Esophagus squamous epithelium (tissue), 5 donors: ENCODE measurements at places on chromosomes 3 and 15.
A peak's percentile ranks its signal among the peaks of the same experiment; 100 is the strongest.

DNA sequence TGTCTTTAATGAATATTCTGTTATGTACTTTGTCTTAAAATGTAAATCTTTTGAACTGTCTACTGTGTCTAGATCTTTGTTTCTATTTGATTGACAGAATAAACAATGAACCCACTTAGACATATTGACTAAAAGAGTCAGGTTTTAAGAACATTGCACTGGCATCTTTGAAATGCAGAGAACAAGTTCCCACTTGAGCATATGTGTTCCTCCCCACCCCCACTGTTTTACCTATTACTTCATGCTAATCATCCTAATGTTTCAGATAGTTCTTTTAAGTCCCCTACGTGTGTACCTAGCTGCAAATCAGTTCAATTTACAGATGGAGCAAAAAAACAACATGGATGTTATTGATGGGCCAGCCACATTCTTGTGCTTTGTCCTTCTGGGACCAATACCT, 11.7 kb upstream of the TCF12 start:
- no peak for DNase-seq

- no peak for DNase-seq
Measured at GRCh38 chr15:28914046-28914445, 28.3 kb downstream of the APBA2 start.

DNA sequence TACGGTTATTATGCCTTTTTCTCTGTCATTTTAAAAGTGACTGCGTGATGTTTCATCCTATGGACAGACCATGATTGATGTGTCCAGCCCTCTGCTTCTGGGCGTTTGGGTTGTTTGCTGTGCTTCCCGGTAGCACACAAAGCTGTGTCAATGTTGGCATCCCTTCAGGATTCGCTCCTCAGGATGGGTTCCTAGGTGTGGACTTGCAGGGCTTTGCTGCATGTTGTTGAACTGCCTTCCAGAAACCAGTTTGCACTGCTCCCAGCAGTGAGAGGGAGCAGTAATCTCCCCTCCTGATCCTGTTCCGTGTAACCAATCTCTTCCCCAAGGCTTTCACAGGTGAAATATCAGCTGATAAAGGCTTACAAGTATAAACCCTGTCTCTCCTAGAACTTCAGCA, 787 bp downstream of the TRPM1 start:
- DNase-seq = no peak

- DNase-seq = no peak
Measured at GRCh38 chr15:74380361-74381189, 13.1 kb upstream of the CYP11A1 start.

DNA sequence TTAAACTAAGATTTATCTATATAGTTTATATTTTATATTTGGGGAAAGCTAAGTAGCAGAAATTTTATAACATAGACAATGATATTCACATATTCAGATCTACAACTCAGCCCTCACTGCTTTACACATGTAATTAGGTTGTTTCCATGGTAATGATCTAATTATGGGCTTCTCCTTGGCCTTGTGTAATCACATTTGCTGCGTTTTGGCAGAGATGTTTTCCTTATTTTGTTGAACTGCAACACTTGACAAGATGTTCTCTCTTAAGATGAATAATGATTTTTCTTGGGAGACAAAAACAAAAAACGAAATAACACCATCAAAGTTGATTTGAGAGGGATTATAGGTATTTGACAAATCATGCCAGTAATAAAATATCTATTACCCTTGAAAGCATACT, 635.6 kb upstream of the TBL1XR1 start:
- DNase-seq = no peak

- no peak for DNase-seq
Measured at GRCh38 chr3:149449182-149449581, 25.3 kb upstream of the TM4SF4 start.

GRCh38 chr15:72534523-72534922, 60.4 kb downstream of the ARIH1 start:
- no peak for DNase-seq

GRCh38 chr3:122382888-122383666, at the start of gene MIX23:
Gene MIX23 (minus strand): TSS chr3:122383231. CDS start chr3:122383224, 7 bp downstream.
- DNase-seq = peak; percentile 30

DNA sequence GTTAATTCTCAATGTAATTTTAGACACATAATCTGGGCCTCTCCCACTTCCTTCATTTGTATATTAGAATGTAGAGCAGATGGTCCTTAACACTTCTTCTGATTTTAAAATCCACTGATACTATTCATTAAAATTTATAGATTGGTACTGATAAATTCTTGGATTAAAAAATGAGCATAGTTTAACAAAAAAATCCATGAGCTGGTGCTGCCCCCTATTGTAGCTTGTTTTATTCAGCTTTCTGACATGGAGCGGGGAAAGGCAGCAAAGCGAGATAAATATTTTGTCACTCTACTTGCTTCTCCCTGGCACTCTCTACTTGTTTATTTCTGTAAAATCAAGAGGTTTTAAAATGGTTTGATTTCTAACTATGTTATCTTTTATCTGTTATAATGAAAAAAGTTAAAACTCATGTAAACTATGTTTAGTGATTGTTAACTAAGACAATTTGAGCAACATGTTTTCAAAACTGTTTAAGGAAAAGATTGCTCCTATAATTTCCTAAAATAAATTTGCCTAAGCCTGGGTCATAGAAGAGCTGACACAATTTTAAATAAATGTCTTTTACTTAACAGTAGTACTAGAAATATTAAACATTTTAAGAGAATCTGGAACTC, 26.5 kb upstream of the PLOD2 start:
- no peak for DNase-seq

GRCh38 chr3:70501561-70501960, 189.1 kb upstream of the MDFIC2 start:
- no peak for DNase-seq

- no peak for DNase-seq
Measured at GRCh38 chr3:172648747-172649146, 62.1 kb downstream of the NCEH1 start.

- DNase-seq = no peak
Measured at GRCh38 chr15:94175420-94175819, 55.9 kb upstream of the MCTP2 start.

DNA sequence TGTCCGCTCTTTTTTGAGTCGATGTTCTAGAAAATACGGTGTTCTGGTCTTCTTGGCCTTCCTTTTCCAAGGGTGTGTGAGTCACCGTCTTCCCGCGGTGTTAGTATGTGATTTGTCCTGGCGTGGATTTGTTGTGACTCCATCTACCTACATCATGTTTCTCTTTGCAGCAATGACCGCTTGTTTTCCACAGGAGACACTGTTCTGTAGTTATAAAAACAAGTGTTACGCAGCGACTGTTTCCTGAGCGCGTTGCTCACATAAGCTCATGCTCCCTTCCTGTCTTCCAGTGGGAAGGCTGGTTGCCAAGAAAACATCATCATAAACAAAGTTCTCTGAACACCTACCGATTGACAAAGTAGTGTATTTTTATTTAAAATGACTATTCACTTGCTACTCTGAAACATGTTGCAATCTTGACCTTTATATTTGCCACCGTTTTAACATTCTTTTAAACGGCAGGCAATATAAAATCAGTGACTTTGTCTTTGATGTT, 19.0 kb downstream of the USP13 start:
- no peak for DNase-seq

- DNase-seq = no peak
Measured at GRCh38 chr3:38521391-38521987, 25.3 kb downstream of the EXOG start.

GRCh38 chr3:148214705-148215104, 483.0 kb upstream of the AGTR1 start:
- DNase-seq = no peak

GRCh38 chr3:60079076-60079475, 1029.3 kb upstream of the CFAP20DC start:
- no peak for DNase-seq

DNA sequence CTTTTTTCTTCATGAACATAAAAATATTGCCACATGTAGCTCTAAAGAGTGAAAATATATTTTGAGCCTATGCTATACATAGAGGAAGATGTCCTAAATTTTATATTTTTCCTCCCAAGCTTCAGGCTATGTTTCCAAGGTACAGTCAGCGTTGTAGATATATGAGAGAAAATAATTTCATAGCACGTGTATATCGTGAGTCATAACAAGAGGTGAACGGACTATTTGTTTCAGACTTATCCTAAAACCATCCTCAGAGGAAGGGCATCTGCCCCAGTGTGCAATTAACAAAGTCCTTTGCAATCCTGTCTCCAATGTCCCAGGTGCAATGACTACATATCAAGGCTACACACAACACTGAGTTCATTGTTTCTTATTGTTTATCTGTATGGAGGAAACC, 177.3 kb upstream of the ARRDC4 start:
- no peak for DNase-seq
